Activated naive CD8-positive, alpha-beta T cell treated with anti-CD3 and anti-CD28 coated beads for 36 hours (primary cell): ENCODE measurements at places on chromosomes 4 and X. TPM values are rescaled to one million over a fixed set of nuclear protein-coding genes. Genes with fewer than 3 reads are reported as not detected.
A peak's percentile ranks its signal among the peaks of the same experiment; 100 is the strongest.

Gene ETDB
- not detected for total RNA-seq

GRCh38 chr4:113781439-113782040, 20.0 kb upstream of the CAMK2D start:
- H3K4me3 ChIP-seq: no peak overlapping the region
- H3K36me3 ChIP-seq: peaks cover 5% of the 10 kb centered on the region
- peaks cover 15% of the 10 kb centered on the region for H3K4me1 ChIP-seq
- no peak overlapping the region for H3K27ac ChIP-seq

Gene GPRIN3
- 9.2 TPM for total RNA-seq

- no peaks in the 10 kb centered on the region for H3K36me3 ChIP-seq
- peaks cover 33% of the 10 kb centered on the region for H3K27me3 ChIP-seq
- H3K27ac ChIP-seq: peak overlapping the region; percentile 71
- DNase-seq: peak; percentile 81
- peaks cover 10% of the 10 kb centered on the region for H3K4me1 ChIP-seq
- peak overlapping the region; percentile 73 for H3K4me3 ChIP-seq
Observed at GRCh38 chr4:1010395-1011021, 918 bp upstream of the FGFRL1 start.

DNA sequence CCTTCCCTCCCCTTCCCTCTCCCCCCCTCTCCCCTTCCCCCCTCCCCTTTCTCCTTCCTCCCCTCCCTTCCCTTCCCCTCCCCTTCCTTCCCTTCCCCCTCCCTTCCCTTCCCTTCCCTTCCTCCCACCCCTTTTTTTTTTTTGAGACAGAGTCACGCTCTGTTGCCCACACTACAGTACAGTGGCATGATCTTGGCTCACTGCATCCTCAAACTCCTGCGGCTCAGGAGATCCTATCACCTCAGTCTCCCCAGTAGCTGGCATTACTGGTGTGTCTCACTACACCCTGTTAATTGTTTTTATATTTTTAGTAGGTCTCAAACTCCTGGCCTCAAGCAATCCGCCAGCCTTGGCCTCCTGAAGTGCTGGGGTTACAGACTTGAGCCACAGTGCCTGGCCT, 66.6 kb downstream of the TBC1D9 start:
- H3K27me3 ChIP-seq: peaks cover 14% of the 10 kb centered on the region
- no peak overlapping the region for H3K27ac ChIP-seq
- H3K4me1 ChIP-seq: no peaks in the 10 kb centered on the region
- H3K36me3 ChIP-seq: no peaks in the 10 kb centered on the region
- no peak for DNase-seq

GRCh38 chr4:38676986-38677385, 13.0 kb downstream of the KLF3 start:
- peak overlapping the region; percentile 79 for H3K27ac ChIP-seq
- DNase-seq: no peak
- H3K36me3 ChIP-seq: peaks cover 22% of the 10 kb centered on the region
